Smooth muscle cell of trachea (primary cell): ENCODE measurements at places on chromosomes 16 and 17. TPM values are rescaled to one million over a fixed set of nuclear protein-coding genes. Genes with fewer than 3 reads are reported as not detected.

Gene ATF7IP2
- 0.58 and 1.2 TPM in 2 replicates for total RNA-seq

Gene INTS2
- total RNA-seq: 15.5 and 21.7 TPM in 2 replicates

Gene KCNH4
- total RNA-seq: under 0.01 TPM in 1 of 2 replicates, not detected in the other

Gene GRB7
- total RNA-seq: 0.17 and 0.44 TPM in 2 replicates

Gene WNK4
- total RNA-seq: 0.29 and 0.33 TPM in 2 replicates

Gene CMTM2
- total RNA-seq: not detected in 2 replicates

Gene DNASE1
- total RNA-seq: 17.2 and 27.6 TPM in 2 replicates

Gene CACNB1
- 7.9 and 10.1 TPM in 2 replicates for total RNA-seq

Gene RCVRN
- under 0.01 TPM in 1 of 2 replicates, not detected in the other for total RNA-seq

Gene C16orf82
- total RNA-seq: not detected in 2 replicates
